T-helper 1 cell treated with Interleukin-12 subunit alpha and Interleukin-12 subunit beta and Interleukin-4 antibody, amounts not matched to agents 30 ng/mL and 1 ng/mL, for 36 hours (primary cell): ENCODE measurements at places on chromosomes 2 and 18. TPM values are rescaled to one million over a fixed set of nuclear protein-coding genes. Genes with fewer than 3 reads are reported as not detected.

Gene ERFE
- not detected in 2 replicates for total RNA-seq

Gene REG3A
- not detected in 2 replicates for total RNA-seq

Gene SOWAHC
- 0.17 and 0.29 TPM in 2 replicates for total RNA-seq

Gene CFC1
- total RNA-seq: not detected in 2 replicates

Gene NOL4
- total RNA-seq: not detected in 2 replicates

Gene DSG2
- total RNA-seq: 0.12 and 0.20 TPM in 2 replicates

Gene COLEC12
- total RNA-seq: not detected in 2 replicates

Gene SCN3A
- 0.02 TPM in 1 of 2 replicates, not detected in the other for total RNA-seq

Gene SPHKAP
- not detected in 2 replicates for total RNA-seq

Gene FLACC1
- 1.4 and 2.4 TPM in 2 replicates for total RNA-seq

Gene MLPH
- not detected in 2 replicates for total RNA-seq

Gene SNORC
- total RNA-seq: 1.2 TPM in 2 replicates

Gene PXDN
- total RNA-seq: 0.66 and 2.5 TPM in 2 replicates
